NCI-H1694 (cell line): ENCODE measurements at places on chromosomes 2 and 18.

- no peak for DNase-seq
Measured at GRCh38 chr2:9658972-9659371, 28.2 kb upstream of the YWHAQ start.

DNA sequence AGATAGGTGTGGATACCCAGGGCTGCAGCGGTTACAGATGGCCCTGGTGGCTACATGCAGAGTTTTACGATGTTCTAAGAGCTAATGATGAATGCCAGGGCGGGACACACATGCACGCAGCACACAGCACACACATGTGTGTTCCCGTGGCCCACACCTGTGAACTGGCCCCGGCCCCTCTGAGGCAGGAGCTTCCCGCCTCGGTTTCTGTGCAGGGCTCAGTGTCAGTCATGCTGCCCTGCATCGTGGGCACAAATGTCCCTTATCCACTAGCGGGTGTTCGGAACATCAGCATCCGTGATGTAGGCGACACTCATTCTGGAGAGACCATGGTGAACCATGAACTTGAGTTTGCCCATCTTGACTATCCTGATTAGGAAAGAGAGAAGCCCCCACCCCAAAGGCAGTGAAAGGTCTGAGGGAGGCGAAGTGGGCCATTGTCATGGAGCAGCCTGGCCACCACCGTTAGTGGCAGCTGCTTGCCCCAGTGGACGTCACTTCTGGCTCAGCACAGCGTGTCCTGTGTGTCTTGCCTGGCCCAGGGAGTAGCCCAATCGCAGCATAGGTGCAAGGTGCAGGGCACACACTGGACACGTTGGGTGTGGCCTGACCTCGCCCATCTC is 43.8 kb downstream of the DCDC2C start:
- no peak for DNase-seq

DNA sequence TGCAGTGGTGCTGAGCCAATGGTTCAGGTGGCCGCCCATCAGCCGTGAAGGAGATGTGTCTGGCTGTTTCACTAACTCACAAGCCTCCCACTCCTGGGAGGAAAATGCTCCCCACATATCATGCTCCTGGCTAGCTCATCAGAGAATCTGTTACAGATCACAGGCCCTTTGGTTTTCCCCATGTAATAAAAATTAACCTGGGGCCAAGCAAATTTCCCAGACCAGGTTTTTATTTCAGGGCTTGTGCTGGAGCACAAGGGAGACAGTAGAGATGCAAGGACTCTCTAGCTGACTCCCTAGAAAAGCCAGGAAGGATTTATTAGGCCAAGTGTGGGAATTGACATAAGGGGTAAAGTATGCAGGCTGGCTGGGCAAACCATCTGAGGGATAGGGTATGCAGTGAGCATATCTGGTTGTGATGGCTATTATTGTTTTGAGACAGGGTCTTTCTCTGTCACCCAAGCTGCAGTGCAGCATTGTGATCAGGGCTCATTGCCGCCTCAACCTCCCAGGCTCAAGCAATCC is 40.6 kb upstream of the CCBE1 start:
- DNase-seq: no peak

DNA sequence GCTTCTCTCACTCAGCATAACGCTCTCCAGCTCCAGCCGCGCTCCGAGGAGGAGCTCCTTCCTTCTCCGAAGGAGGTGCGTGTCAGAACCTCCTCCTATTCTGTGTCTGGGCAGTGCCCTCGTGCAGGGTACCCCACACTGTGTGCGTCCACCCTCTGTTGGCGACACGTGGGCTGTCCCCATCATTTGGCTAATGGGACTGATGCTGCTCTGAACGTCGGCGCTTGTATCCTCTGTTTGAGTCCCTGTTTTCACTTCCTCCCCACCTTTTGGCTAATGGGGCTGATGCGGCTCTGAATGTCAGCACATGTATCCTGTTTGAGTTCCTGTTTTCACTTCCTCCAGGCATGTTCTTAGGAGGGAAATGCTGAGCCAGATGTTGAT is 22.2 kb downstream of the KCNG2 start:
- no peak for DNase-seq

DNA sequence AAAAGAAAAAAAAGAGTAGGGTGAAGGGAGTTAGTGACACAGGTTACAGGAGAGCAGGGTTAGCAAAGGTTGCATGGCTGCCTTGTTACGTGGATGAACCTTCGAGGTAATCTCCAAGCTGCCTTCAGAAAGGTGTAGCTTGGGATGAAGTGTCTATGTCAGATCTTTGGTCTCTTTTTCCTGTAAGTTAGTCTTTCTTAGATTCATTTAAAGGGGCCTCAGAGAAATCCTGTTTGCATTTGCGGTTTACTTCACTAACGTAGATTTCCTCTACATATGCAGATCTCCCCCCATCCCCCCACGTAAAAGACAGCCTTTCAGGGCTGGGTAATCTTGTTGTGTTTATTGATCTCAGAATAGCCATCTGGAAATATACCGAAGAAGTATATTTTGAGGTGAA is 83.7 kb downstream of the MTA3 start:
- no peak for DNase-seq

DNA sequence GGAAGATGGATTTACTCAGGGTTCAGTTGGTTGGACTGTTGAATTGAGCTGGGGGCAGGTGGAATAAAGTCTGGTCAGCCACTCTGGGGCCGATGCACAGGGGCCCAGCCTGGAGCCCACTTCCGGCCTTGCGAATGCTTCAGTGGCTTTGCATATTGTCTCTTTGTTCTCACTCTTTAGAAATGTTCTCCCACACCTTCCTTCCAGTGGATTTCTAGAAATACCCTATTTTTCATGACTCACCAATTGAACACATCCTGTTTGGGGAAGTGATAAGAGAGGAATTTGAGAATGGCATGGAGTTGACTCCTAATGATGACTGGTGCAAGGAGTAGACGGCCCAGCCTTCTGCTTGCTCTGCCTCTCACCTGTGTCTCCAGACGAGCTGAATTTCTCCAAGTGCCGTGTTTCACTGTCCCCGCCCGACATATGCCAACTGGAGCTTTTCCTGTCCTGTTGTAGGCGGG is 28.1 kb downstream of the ASAP2 start:
- no peak for DNase-seq

DNA sequence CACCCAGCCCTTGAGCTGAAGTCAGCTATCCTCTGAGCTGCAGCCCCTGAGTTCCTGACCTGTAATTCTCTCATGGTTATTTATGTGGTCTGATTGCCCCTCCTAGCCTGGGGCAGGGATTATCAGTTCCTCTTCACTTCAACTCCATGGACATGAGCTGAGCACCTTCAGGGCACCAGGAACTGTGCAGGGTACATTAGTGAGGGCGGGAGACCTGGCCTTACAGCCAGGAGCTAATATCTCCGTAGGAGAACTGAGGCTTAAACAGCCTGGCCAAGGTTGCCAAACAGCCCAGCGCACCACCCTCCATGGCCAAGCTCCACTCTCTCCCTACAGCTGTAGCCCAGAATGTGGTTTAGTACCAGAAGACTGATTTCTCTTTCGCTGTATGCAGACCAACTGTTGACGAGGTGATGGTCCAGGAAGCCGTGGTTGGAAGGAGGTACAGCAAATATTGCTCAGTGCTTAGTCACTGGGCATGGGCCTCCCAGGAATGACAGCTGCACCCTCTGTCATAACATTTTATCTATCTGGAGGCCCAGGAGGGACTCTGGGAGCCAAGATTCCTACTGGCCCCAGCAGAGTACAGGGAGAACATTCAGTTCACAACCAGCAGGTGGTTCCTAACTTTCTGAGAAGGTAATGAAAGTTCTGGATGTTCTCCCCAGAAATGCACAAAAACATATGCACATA is 228.7 kb upstream of the SIX2 start:
- DNase-seq: no peak

DNA sequence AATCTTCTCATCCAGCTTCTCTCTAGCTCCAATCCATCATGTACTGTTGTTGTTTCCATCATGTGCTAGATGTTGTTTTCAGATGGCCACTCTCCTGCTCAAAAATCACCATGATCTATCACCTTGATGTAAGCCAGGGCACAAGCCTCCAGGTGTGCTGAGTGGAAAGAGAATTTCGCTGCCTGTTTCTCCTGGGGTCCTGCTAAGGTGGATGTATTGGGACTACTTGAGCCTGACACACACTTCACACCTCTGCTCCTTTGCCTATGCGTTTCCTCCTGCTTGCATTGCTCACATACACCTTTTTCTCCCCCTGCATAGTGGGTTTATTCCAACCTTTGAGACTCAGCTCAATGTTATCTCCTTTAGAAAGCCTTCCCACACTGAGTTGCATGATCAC is 287.6 kb downstream of the CYRIA start:
- no peak for DNase-seq

DNA sequence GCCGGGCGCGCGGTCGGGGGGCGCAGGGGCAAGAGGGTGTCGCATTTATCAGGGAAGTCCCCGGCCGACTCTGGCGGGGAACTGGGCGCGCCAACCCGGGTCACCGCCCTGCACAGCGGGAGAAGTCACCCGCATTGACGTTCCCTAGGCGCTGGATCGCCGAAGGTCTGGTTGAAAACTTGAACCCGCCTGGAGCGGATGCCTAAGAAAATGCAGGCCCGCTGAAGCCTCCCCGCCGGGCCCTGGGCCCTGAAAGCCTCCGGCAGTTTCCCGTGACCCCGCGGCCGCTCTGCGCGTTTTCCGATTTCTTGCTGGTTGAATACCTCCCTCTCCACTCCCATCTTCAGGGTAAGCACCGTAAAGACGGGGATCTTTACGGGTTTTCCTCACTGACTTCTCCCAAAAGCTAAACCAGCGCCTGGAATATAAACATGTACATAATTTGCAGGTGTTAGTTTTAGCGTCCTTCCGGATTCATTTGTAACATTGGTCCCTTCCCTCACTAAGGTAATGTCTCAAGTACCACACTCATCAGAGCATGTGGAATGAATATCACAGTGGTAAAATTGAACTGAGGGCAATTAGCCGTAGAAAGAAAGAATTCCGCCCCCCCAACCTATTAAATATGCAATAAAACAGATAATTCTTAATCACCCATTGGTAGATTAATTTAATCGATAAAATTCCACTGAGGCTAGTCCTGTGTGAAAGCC is 675 bp upstream of the SPIRE1 start:
- DNase-seq: no peak

DNA sequence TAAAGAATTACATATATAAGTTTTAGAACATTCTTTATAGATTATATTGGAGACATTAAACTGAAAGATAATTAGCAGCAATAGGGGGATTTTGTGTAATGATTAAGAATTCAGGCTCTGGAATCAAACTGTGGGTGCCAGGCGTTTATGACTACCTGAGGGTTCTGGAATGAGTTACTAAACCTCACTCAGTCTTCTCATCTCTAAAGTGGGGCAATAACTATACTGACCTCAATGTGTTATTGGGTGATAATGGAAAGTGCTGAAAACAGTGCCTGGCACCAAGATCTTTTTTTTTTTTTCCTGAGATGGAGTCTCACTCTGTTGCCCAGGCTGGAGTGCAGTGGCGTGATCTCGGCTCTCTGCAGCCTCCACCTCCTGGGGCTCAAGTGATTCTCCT is 7.2 kb downstream of the SERPINB8 start:
- DNase-seq: no peak

- no peak for DNase-seq
Measured at GRCh38 chr2:198597648-198598047, 793.3 kb downstream of the PLCL1 start.

DNA sequence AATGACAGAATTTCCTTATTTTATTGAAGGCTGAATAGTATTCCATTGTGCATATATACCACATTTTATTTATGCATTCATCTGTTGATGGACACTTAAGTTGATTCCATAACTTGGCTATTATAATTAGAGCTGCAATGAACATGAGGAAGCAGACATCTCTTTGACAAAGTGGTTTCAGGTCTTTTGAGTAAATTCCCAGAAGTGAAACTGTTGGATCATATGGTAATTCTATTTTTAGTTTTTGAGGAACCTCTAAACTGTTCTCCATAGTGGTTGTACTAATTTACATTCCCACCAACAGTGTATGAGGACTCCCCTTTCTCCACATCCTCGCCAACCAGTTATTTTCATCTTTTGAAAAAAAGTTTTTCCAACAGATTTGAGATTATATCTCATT is 77.5 kb downstream of the TMEM200C start:
- no peak for DNase-seq

DNA sequence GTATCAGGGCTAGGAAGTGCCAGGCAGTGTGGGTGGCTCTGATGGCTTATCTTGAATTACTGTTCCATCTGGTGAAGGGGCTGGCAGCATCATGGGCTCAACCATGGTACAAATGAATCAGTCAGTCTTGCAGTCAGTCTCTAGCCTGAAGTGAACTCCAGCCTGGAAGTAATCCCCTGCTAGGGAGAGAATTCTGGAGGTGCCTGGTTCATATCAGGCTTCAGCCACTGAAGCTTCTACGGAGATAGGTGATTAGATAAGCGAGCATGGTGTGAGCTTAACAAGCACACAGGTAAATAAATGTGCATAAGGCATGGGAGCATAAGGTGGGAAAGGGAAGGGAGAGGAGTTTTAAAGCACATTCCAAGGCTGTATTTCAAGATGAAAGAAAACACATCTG is 541.7 kb downstream of the MBD2 start:
- DNase-seq: no peak
